OCI-LY7 (cell line): ENCODE measurements at places on chromosomes 11 and 22. TPM values are rescaled to one million over a fixed set of nuclear protein-coding genes. Genes with fewer than 3 reads are reported as not detected.

GRCh38 chr22:38104084-38104483 lies 6.4 kb downstream of the BAIAP2L2 start:
- peak; percentile 55 for DNase-seq

GRCh38 chr11:127369356-127369755 lies 368.8 kb upstream of the KIRREL3 start:
- no peak for DNase-seq

DNA sequence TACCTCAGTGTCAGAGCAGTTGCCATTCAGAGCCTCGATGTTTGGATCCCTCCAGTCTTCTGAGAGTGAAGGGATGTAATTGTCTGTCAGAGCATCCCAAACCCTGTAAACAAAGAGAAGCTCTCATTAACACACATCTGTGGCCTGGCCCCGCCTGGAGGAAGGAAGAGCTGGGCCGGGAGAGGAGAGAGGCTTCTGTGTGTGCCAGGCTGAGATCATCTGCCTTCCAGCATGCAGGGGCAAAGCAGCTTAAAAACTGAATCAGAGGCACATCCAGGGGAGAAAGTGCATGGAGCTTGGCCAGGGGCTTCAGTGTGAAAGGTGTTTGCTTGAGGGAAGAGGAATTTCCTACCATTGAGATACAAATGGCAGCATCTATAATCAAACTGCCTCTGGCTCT lies 14.5 kb downstream of the FEZ1 start:
- DNase-seq, result no peak

The WNT7B gene
- total RNA-seq, result not detected in 2 replicates

DNA sequence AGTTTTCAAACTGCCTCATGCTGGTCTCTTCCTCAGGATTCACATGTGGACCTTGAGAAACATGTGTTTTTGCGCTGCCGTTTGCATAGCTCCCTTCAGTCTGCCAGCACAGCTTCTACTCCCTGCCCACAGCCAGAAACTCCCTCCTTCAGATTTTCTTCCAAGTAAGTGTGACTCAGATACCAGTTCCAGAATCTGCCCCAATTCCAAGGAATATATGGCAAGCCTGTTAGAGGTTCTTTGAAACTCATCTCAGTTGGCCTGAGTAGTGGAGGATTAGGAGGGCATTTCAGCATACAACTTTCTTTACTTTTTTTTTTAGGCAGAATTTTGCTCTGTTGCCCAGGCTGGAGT lies 67.1 kb downstream of the SNX19 start:
- no peak for DNase-seq

- no peak for DNase-seq
Measured at GRCh38 chr11:16893456-16894066, 120.7 kb downstream of the PLEKHA7 start.

The SMTNL1 gene
- not detected in 2 replicates for total RNA-seq

DNA sequence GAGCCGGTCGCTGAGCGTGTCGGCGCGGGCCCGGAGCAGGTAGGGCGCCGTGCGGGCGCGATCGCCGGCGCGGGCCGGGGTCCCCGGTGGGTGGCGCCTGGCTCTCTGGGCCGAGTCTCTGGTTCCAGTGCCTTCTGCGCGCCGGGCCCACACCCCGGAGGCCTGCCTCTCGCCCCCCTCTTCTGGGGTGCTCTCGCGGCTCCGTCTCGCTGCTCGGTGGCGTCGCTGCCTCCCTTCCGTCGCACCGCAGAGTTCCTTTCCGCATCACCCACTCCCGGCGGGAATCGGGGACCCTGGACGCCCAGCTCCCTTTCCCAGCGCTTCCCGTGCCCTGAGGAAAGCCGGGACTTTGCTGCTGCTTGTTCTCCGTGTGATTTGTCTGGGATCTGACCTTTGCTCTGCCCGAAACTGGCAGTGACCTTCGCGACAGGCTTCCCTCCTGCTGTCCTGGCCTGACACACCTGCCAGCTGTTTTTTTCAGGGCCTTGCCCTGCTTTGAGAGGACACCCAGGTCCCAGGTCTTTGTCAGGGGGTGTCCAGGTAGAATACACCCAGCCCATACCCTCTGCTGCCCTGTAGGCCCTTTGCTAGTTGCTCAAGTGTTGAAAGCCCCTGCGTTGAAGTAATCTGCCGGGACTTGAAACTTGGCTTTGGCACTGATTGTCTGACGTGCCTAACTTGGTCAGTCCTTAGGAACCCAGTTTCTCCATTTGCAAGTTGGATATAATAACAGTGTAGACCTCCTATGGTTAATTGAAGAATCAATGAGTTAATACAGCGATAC lies 711 bp downstream of the FDX1 start:
- peak; percentile 45 for DNase-seq

- no peak for DNase-seq
Measured at GRCh38 chr11:133951327-133952198, 5.2 kb downstream of the IGSF9B start.

The POTEH gene
- total RNA-seq, result 0.96 and 1.2 TPM in 2 replicates

- DNase-seq, result no peak
Measured at GRCh38 chr11:3786781-3787428, 10.4 kb downstream of the NUP98 start.

DNA sequence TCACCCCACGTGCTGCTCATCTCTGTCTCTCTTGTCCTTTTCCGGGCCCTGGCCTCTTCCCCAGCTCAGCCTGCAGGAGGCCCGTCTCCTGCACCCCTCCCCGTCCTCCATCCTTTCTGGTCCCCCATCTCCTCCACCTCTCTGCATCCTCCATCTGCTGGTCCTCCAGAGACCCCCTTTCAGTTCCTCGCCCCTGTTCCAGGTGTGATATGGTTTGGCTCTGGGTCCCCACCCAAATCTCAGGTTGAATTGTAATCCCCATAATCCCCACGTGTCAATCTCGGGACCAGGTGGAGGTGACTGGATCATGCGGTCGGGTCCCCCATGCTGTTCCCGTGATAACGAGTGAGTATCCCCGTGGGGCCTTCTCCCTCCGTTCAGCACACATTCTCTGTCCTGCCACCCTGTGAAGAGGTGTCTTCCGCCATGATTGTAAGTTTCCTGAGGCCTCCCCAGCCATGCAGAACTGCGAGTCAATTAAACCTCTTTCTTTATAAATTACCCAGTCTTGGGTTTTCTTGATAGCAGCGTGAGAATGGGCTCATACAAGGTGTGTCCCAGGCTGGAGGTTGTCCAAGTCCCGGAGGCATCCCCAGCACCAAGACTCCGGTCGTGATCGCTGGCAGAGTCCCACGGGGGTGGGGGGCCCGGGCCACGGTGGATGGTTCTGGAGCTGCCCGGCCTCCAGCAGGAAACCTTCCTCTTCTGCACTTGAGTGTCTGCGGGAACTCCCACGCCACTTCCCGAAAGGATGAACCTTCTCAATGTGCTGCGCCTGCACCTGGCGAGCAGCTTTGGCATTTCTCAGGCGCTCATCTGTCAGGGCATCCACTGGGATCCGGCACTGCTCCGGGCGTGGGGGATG lies 29.0 kb upstream of the TOLLIP start:
- DNase-seq, result no peak

DNA sequence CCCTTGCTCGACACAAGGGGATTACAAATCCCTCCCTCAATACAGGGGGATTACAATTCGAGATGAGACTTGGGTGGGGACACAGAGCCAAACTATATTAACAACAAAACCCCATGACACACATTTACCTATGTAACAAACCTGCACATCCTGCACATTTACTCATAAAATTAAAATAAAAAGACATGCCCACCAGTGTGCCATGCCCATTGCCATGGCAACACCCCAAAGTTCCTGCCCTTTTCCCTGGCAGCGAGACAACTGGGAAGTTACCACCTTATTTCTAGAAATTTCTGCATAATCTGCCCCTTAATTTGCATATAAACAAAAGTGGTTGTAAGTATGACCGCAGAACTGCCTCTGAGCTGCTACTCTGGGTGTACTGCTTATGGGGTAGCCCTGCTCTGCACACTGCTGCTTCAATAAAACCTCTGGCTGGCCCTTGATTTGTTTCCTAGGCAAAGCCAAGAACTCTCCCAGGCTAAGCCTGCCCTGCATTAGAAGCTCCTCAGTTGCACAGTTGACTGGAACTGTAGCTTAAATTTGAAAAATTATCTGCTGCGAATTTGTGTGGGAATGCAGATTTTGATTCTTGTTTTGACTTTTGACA lies 8.6 kb upstream of the INCENP start:
- DNase-seq, result no peak
